KBM-7 (cell line): ENCODE measurements at places on chromosomes 4 and X.

GRCh38 chr4:105631818-105632400 is 76.6 kb downstream of the INTS12 start:
- DNase-seq = peak; percentile 58

- no peak for DNase-seq
Observed at GRCh38 chr4:140811429-140811828, 55.2 kb upstream of the TBC1D9 start.

- DNase-seq = no peak
Observed at GRCh38 chr4:57068237-57068981, 41.8 kb downstream of the IGFBP7 start.

DNA sequence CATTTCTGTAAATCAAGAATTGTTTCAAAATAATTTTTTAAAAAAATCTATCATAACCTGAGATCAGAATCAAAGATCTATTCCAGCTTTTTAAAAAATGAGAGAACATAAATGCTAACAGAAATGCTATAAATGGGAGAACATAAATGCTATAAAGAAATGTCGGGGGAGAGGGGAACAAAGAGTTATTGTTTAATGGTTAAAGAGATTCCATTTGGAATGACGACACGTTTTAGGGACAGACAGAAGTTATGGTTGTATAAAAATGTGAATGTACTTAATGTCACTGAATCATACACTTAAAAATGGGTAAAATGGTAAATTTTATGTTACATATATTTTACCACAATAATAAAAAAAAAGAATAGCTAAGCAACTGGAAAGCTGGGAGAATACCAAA is 127.1 kb downstream of the ATRX start:
- no peak for DNase-seq

DNA sequence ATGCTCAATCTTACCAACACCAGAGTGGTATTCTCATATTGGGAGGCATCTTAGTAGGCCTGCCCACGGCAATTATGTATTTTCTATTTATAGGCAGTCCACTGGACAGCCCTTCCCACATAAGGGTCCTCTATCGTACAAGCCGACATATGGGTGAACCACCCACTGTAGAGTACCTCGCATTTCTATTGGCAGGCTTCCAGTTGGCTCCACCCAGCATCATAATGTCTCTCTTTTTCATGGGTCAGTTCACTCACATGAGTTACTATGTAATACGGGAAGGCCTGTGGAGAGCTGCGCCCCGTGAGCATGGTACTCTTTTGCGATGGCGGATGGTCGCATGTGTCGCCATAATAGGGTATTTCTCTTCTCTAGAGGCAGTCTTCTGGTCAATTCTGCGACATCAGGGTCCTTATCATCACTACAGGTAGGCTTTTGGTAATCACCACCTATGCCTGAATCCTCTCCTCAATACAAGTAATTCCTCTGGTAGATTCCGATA is 29.4 kb upstream of the FOXR2 start:
- no peak for DNase-seq

DNA sequence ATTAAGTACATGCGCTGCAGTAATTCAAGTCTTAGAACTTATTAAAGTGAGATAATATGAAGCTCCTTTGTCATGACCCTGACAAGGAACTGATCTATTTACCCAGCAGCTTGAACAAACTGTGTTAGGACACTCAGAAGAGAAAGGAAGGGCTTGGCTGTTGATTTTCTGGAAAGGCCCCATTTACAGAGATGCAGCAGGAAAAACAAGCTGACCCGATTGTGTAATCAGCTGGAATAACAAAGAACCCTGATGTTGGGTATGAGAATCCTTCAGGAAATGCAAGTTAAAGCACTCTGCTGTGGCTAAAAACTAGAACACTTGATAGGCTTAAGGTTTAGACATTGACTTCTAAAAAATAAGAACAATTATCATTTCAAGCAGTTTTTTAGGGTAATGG is 64.8 kb downstream of the TBC1D9 start:
- no peak for DNase-seq

DNA sequence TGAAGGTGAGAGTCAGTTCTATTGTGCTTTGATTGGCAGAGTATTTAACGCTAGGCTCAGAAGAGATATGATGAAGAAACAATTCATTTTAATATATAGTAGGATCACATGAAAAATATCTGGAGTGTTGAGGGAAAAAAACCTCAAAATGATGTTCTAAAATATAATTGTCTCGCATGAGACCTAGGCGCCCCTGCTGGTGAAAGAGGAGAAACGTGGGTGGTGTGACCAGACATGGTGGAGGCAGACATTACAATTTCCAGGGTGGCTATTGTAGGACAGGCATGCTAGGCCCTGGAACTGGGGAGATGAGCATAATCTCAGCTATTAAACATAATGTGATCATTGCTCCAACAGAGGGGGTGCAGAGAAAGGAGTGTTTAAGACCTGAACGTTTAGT is 210.0 kb downstream of the HS3ST1 start:
- DNase-seq = no peak

GRCh38 chrX:13418126-13419097 is 98.6 kb upstream of the ATXN3L start:
- DNase-seq = no peak

- DNase-seq = peak; percentile 74
Observed at GRCh38 chrX:57918750-57919436, 8.6 kb upstream of the ZXDA start.

DNA sequence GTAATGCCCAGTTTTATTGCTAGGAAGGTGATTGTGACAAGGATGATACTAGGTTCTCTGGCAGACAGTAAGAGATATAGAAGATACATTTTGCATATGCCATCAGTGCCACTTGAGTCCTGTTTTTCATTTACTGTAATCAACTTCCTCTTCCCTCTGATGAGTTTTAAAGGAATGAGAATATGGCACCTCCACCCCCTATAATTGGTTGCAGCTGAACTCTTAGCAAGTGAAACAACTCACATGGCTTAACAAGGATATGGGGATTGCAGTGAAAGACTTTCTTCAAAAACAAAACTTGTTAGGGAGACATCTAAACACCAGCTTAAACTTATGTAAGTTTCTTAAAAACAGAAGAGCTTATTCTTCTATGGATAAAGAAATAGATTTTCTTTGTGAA is 90.0 kb downstream of the AREG start:
- DNase-seq = no peak

DNA sequence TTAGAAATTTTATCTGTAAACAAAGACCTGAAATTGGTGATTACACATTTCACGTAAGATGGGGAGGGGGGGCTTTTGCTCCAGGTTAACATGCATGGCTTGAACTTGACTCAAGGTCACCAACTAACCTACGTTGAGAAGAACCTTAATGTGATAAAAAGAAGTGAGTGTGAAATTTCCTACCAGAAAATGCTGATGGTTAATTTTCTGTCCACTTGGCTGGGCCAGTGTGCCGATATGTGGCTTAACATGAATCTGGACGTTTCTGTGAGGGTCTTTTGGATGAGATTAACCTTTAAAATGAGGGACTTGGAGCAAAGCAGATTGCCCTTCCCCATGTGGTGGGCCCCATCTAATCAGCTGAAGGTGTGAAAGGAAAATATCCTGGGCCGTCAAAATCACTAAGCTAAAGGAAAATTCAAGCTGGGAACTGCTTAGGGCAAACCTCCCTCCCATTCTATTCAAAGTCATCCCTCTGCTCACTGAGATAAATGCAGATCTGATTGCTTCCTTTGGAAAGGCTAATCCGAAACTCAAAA is 107.3 kb upstream of the ENPP6 start:
- DNase-seq = no peak

DNA sequence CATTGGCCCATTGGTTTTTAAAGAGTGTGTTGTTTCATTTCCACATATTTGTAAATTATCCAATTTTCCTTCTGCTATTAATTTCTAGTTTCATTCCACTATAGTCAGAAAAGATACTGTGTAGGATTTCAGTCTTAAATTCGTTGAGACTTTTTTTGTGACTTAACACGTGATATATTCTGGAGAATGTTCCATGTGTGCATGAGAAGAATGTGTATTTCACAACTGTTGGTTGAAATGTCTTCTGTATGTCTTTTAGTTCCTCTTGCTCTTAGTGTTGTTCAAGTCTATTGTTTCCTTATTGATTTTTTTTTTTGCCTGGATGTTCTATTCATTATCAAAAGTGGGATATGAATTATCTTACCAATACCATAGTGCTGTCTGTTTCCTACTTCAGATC is 606.9 kb downstream of the RPA4 start:
- DNase-seq = no peak

GRCh38 chrX:12174358-12174757 is 36.1 kb downstream of the FRMPD4 start:
- DNase-seq = no peak

DNA sequence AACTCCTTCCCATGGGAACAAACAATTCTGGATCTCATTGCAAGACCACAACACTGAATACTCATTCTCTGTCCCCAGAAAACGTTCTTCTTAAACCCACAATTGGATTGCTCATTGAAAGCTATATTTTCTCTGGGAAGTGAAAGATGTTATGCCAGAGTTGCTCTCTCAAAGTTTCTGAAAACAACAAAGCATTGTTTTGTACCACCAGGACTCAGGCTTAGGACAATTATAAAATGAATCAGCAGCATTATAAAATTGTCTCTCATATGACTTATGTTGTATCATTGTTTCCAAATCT is 26.5 kb downstream of the TFDP3 start:
- no peak for DNase-seq

DNA sequence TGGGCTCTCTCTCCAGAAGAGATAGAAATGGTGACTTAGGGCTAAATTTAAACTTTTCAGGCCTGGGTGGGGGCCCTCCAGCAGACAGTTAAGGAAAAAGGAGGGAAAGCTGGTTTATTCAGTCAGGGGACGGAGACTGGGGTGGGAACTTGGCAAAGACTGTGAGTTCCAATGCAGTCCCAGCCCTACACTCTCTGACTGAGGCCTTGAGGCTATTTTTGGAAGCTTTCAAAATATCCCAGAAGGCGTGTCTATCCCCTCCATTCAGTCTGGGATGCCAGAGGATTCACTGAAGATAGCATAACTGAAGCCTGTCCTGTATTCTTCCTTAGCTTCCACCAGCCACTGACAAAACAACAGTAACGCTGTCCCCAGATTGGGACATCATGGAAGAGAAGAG is 32.1 kb upstream of the MSN start:
- no peak for DNase-seq

- DNase-seq = no peak
Observed at GRCh38 chrX:150581093-150581775, 12.8 kb downstream of the MTM1 start.

DNA sequence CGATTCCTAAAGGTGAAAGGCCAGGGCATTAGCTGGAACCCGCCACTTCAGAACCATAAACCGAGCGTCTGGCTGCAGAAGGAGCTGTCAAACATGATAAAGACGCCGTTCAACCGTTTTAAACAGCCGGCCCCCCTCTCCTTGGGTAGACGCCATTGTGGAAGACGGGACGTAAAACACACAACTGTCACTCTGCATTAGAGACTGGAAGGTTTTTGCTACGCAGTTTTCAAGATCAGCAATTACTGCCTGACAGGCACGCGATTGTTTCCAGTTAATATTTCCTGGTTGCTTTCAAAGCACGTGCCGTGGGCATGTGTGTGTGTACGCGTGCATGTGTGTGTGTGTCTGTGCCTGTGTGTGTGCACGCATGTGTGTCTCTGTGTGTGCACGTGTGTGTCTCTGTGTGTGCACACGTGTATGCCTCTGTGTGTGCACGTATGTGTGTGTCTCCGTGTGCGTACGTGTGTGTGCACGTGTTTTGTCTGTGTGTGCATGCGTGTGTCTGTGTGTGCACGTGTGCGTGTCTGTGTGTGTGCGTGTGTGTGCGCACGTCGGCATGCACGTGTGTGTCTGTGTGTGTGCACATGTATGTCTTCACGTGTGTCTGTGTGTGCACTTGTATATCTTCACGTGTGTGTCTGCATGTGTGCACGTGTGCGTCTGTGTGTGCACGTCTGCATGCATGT is 48.8 kb downstream of the SHOX start:
- no peak for DNase-seq

DNA sequence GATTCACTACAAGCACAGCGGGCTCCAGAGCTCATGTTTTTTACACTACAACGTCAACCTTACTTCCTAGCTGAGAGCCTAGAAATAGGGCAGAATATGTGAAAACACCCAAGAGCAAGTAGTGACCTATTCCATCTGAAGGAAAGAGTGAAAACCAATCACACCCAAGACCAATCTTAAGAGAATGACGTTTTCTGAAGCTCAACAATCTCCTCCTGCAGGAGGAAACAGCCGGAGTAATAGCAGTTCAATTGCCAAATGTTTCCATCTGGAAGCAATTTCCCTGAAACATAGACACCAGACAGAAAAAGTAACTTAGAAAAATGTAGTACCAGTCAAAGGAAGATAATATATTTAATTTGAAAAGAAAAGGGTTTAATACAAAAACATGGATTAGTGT is 142.4 kb downstream of the ANXA5 start:
- no peak for DNase-seq

GRCh38 chr4:143302536-143302935 is 34.1 kb upstream of the GAB1 start:
- DNase-seq = no peak

DNA sequence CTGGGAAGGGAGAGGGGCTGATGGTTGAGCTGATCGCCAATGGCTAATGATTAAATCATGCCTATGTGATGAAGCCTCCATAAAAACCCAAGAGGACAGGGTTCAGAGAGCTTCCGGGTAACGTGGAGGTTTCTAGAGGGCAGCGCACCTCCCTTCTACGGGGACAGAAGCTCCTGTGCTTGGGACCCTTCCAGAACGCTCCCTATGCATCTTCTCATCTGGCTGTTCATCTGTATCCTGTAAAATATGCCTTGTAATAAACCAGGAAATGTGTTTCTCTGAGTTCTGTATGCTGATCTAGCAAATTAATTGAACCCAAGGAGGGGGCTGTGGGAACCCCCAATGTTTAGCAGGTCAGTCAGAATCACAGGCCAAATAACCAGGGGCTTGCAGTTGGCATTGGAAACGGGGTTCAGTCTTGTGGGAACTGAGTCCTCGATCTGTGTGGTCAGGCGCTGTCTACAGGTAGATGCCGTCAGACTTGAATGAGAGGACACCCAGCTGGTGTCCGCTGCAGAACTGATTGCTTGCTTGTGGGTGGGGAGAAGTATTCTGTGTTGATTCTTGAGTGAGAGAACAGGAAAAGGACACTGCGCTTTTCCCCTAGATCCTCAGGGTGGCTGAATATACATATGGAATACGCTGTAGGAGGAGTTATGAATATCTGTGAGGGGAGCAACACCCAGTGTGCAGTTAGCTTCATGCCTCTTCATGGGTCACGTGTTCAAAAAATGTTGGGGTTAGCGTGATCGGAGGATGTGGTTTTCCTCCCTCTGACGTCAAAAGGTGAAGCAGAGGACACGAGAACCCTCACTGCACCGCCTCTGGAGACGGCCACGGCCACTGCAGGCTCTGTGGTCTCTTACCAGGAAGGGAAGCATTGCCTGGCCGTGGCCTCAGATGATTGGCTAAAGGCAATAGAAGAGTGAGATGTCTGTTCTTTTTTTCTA is 29.2 kb downstream of the HTT-AS start:
- peak; percentile 56 for DNase-seq

DNA sequence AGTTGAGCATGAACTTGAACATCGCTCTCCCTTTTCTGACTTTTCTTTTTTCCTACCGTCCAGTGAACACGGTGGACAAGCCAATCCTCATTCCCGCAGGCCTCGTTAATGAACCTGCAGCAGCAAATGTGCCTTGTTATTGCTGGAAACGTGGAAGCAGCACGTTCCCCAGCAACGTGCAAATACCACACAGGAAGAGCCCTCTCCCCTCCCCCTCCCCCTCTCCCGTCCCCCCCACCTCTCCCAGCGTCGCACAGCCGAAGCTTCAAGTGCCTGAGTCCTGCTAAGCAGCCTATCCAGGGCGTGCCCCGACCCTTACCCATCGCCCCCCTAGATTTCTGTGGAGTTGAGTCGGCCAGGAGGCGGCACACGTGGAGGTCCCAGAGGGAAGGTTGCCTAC is 219.9 kb downstream of the BCOR start:
- no peak for DNase-seq
